ENCODE measurements at places on chromosomes 2 and 18.

- no peak for DNase-seq
Measured at GRCh38 chr2:239678666-239679296, 278.0 kb upstream of the HDAC4 start.

GRCh38 chr2:86480105-86480504 is 38.9 kb downstream of the KDM3A start:
- no peak for DNase-seq

GRCh38 chr2:113116100-113116958 is 11.1 kb upstream of the IL1RN start:
- no peak for DNase-seq

DNA sequence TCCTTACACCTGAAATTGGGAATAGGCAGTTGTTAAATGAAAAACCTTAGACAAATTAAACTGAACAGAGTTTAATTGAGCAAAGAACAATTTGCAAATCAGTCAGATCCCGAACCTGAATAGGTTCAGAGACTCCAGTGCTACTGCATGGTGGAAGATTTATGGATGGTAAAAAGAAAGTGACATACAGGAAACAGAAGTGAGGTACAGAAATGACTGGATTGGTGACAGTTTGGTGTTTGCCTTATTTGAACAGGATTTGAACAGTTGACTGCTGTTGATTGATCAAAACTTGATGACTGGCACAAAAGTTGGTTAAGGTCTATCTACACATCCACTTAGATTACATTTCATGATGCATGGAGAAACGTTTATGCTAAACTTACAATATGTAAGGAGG is 248.8 kb downstream of the HNMT start:
- DNase-seq = no peak

- DNase-seq = no peak
Measured at GRCh38 chr2:178450524-178450773, 526 bp downstream of the PRKRA start.

DNA sequence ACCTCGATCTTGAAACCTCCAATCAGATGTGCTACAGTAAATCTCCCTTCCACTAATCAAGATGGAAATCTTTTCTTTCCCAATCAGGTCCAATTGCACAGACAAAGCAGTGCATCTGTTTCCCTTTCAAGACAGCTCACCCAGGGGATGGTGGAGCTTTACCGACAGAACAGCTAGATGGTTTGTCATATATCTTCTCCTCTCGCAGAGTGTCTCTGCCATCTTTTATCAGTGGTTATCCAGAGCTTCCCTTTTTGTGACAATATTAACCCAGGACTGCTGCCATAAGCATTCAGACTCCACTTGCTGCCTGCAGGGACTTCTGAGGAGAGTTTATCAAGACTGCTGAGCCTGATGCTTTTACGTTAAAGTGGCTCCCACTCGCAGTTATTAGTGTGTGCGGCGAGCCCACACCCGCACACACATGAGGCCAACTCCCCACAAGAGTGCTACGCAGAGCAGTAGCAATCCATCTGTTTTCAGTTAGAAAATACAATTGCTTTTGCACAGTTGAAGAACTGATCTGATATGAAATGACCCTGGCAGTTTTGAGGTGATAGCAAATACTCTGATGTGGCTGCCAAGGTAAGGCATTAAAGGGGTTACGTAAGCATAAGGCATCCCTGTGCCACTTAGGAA is 398.9 kb downstream of the NCKAP5 start:
- DNase-seq = no peak

- DNase-seq = no peak
Measured at GRCh38 chr2:98504381-98505109, 59.9 kb downstream of the INPP4A start.

GRCh38 chr2:15719566-15720313 is 128.1 kb downstream of the DDX1 start:
- DNase-seq = no peak

DNA sequence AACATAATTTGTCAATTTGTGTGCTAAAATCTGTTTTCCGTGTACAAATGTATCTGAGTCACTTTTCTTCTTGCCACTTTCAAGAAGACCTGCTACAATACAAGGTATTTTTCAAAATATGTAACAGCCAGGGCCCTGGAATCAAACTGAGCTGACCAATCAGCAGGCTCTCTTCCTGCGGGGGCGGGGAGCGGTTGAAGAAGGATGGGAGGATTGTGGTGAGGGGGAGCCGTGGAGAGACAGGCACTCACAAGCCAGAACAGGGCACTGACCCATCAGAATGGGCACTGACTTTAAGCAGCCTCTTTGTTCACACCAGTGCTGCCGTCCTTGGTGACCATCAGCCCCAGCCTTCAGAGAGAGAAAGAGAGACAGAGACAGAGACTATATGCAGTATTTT is 40.6 kb upstream of the CCNYL1 start:
- DNase-seq = no peak

GRCh38 chr2:55827855-55828254 is 95.7 kb downstream of the EFEMP1 start:
- DNase-seq = no peak

- no peak for DNase-seq
Measured at GRCh38 chr2:24672589-24672988, 120.6 kb downstream of the PTRHD1 start.

GRCh38 chr2:219457784-219458369 is 23.2 kb downstream of the SPEG start:
- DNase-seq = peak; percentile 32

- DNase-seq = no peak
Measured at GRCh38 chr2:58120626-58121229, 74.1 kb downstream of the VRK2 start.

- DNase-seq = no peak
Measured at GRCh38 chr18:73733376-73733775, 414.3 kb downstream of the FBXO15 start.

- DNase-seq = no peak
Measured at GRCh38 chr2:212903413-212903812, 248.0 kb downstream of the IKZF2 start.

GRCh38 chr2:161102770-161103450 is 57.3 kb upstream of the TANK start:
- DNase-seq = no peak

- DNase-seq = no peak
Measured at GRCh38 chr18:3717376-3718025, 267.5 kb downstream of the TGIF1 start.

DNA sequence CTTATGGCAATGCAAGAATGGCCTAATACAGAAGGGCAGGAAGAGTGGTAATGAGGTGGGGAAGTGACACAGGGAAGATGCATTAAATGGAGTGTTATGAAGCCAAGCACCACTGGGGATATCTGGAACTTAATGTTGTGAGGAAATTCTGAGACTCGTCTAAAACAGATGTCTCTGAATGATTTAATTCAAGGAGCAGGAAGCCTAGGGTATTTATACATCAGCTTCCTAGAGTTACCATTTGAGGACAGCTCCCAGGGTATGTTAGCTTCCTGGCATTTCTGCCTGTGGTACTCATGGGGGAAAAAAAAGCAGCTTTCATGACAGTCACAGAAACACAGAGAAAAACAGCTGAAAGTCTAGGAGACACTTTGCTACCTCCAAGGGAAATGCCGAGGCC is 989.5 kb downstream of the CBLN2 start:
- DNase-seq = no peak

DNA sequence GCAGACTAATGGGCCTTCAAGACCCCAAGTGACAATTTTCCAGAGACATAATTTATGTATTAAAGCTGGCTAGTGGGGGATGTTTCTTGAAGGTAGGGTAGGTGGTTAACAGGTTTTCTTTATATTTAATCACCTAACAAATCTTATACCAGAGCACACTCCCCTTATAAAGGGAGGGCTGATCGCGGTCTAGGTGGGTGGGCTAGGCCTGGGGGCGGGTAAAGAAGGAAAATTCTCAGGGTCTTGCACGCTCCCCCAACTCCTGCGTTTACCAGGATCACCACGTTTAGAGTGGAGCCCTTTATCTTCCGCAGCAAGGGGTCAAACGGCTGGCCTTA is 19.9 kb upstream of the CXXC1 start:
- DNase-seq = no peak

DNA sequence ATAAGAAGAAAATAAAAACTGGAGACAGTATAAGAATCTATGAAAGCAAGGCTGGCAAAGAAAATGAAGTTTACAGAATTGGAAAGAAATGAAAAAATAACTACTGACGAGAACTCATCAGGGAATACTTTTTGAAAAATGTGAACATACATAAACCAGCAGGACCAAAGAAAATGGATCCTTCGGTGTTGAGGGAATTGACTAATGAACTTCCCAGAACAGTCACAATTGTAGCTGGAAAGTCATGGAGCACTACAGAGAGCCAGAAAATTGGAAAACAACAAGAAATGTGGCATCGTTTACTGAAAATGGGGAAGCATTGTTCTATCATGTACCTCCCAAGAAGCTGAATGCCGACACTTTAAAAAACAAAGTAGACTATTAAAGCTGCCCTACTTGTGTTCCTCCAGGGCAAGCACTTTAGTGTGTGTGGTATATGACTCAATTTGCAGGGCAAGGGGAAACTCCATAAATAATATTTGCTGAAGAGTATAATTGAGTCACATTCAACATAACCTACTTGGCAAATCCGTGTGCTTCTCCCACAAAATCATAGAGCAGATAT is 1221.6 kb upstream of the NRXN1 start:
- DNase-seq = no peak

DNA sequence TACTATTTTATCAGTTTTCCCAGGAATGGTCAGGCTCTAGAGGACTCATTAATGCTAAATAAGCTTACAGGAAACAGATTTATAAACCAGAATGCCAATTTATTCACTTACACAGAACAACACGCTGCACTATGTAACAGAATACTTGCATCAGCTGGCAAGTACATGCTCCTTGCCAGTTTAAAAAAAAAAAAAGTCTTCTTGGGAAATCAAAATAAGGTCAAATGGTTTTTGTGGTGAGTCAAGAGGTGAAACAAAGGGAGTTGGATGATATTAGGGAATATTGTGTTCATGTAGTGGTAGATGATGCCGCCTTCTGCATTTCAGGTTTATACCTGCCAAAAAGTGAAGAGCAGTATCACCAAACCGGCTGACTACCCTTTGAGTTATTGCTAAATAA is 1322.1 kb upstream of the ZEB2 start:
- no peak for DNase-seq

- DNase-seq = no peak
Measured at GRCh38 chr2:192000196-192000980, 153.5 kb upstream of the CAVIN2 start.

DNA sequence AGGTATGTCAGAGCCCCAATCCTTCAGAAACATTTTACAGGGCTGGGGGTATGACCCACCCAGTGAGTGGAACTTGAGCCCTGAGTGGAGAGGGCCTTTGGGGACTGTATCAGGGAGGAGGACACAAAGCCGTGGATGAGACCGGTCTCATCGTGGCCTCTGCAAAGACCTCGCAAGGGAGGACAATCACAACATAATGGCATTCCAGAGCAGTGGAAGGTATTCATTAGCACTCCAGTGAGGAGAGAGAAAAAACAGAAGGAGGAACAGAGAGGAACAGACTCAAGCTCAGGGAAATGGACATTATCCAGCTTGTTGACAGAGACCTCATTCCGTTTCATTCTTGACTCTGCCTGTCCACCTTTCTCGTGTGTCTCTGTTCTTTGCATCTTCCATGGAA is 38.8 kb upstream of the CTAGE1 start:
- no peak for DNase-seq

DNA sequence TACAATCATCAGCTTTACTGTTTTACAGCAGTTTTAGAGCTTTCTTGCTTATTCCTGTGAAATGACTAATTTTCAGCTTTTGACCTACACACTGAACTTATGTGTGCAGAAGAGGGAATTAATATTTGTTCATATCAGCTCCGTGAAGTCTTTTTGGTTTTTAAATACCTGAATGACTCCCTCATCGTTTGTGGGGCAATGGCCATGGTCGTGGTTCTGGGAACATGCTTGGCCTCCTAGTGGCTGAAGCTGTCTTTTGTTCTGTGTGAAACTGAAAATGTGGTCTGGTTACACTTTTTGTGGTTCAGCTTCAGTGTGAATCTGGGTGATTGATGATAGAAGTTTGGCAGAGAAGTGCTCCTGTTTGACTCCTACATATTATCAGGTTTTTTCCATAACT is 408.1 kb downstream of the THSD7B start:
- peak; percentile 44 for DNase-seq

DNA sequence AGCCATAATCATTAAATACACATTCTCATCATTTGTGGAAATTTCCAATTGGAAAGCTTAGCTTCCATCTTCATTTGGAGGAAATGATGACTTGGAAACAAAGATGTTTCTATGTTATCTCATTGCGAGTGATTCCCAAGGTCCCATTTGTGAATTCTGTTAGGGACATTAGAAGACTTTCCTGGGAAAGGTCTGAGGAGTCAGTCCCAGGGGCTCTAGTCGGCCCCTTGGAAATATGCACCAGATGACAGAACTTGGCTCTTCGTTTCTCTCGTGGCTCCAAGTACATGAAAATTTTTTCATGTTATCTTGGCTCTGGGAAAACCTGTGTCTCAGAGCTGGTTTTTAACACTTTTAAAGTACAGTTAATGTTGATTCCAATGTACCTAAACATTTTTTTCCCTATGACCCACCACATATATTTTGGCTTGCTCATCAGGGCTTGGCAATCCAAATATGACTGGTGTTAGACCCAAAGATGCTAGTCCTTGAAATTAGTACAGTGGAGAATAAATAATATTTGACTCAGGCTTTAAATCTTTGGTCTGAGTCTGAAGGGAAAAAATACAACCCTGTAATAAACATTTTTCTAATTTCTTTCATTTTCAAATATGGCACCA is 15.4 kb upstream of the CAVIN2 start:
- DNase-seq = peak; percentile 45

- no peak for DNase-seq
Measured at GRCh38 chr2:64414736-64415435, 39.1 kb upstream of the LGALSL start.

DNA sequence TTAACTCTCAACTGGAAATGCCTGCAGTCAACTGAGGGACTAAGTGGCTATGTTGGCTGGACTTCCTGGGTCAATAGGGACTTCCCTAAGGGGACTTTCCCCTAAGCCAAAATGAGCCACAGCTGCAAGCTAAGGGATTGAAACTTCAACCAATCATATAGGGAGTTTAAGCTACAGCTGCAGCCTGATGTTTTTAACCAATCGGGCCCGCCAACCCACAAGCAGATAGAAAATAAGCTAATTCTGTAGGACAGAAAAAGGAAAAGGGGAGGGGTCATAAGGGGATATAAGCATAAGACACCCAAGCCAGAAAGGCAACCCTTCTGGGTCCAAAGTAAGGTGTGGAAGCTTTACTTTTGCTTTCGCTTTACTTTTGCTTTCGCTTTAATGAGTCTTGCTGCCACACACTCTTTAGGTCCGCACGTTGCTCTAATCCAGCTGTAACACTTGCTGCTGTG is 927.5 kb downstream of the ERBB4 start:
- peak; percentile 3 for DNase-seq

DNA sequence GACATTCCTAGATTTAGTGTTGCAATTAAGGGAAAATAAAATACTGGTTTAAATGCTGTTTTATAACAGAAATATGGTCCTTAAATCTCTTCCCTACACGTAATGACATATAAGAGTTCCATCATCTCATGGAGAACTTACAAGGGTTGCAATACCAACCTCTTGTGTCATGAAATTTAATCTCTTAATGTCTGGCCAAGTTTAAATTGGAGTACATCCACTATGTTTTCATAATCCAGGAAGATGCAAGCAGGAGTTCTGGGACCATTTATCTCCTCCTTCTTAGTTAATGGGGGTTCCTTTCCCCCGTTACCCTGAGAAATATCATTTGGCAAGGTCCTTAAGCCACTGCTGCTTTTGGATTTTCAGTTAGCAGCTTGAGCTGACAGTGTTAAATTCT is 126.0 kb upstream of the ACVR2A start:
- DNase-seq = no peak

All from HT1080 (cell line).